ENCODE measurements at places on chromosomes 5 and 9.

DNA sequence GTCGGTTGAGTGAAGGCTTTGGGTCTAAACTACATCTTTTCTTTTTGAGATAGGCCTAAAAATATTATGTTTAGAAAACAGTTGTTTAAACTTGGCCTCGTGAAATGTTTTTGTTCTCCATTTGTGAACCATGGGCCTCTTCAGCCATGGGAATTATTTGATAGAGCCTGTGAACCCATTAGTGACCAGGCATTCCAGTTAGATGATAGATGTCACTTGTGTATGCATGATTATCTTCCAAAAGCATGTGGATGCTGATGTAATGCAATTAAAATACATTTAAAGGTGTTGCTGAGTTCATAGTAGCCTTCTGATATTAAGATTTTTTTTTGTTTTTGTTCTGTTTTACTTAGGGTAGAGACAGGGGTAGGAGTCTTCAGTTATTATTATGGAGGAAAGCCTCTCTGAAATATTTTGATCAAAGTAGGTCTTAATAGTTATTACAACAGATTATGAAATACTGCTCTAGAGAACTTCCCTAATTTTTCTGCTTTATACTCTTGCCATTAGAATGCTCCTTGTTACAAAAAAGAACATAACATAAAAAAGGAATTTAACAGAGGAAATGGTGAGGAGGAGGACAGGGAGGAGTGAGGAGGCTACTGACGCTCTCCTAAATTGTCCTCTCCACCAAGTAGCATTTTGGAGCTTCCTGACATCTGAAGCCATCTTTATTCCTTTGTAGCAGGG is 32.9 kb downstream of the CPEB4 start:
- DNase-seq, result no peak

GRCh38 chr5:150342583-150342982 is 14.9 kb upstream of the TCOF1 start:
- no peak for DNase-seq

- no peak for DNase-seq
Observed at GRCh38 chr5:16852251-16853005, 83.7 kb downstream of the MYO10 start.

- DNase-seq, result no peak
Observed at GRCh38 chr9:105678163-105678562, 15.9 kb downstream of the TAL2 start.

GRCh38 chr9:110048403-110048975 is 159.5 kb downstream of the C9orf152 start:
- peak; percentile 57 for DNase-seq

- DNase-seq, result no peak
Observed at GRCh38 chr5:143183989-143184388, 219.5 kb downstream of the NR3C1 start.

DNA sequence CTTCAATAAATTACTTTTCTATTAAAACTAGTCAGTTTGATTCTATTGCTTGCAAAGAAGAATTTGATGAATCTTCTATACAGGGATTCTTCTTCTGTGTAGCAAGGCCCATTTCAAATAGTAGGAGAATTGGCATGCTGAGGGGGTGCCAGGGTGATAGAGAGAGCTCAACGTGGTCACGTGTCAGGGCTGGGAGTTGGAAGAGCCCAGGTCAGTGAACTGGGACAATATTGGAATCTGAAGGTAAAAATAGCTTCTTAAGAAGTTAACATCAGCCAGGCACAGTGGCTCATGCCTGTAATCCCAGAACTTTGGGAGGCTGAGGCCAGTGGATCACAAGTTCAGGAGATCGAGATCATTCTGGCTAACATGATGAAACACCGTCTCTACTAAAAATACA is 64.1 kb upstream of the TLE1 start:
- no peak for DNase-seq

DNA sequence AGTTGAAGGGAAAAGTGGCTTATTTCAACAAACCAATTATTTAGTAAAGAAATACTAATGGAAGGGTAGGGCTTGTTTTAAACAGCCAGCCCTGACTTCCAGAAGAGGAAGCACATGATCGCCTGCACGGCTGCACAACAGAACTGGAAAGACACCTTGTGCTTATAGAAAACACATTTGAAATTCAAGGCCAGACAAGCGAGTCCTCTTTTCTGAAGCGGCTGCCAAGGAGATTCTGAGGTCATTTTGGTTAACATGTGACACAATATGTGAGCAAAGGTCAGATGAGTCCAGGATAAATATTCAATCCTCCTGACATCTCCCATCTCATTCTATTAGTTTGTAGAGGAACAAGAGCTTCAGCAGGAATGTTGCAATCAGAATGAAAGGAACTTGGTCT is 461.4 kb upstream of the ST8SIA4 start:
- no peak for DNase-seq

- no peak for DNase-seq
Observed at GRCh38 chr5:146947181-146947941, 68.8 kb upstream of the PPP2R2B start.

DNA sequence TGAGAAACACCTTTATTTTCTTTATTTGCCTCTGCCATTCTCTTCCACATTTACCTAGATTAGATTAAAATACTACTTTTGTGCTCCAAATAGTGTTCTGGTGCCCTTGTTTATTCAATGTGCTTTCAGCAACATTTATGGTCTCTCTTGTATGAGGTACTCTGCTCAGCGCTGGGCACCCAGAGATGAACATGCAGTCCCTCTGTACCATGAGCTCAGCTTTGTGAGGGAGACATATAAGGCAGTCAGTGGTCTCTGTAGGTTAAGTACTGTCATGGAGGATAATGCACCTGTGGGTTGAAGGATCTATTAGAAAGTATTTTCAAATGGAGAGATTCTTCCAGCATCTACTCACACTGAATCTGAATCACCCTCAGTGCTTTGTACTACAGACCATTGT is 176.5 kb downstream of the TAF11L14 start:
- no peak for DNase-seq

- DNase-seq, result no peak
Observed at GRCh38 chr5:3265936-3266335, 329.7 kb upstream of the IRX1 start.

DNA sequence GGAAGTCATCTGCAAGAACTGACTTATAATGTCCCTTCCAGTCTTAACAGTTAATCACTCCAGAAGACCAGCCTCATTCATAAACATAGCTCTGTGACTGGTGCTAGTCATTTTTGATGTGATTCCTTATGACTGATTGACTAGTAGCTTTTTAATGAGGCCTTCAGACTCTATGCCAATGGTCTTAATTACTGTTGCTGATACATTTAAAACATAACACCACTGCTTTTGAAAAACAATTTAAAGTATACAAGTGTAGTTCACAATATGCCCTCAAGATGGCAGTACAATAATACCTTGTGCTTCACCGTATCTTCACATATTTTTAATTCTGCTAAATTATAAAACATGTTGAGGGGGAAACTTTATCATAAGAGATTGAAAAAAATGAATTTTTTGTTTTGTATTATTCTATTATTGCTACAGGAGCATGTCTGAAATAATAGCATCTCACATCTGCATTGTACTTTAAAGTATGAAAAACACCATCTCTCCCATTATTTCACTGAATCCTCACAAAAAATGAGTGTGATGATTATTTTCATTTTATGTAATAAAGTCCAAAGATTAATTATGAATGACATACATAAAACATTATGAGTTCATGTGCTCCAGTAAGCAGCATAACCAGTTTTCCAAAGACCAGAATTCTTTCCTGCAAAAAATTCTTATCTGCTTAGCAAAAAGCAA is 55.2 kb upstream of the SHISAL2B start:
- no peak for DNase-seq

DNA sequence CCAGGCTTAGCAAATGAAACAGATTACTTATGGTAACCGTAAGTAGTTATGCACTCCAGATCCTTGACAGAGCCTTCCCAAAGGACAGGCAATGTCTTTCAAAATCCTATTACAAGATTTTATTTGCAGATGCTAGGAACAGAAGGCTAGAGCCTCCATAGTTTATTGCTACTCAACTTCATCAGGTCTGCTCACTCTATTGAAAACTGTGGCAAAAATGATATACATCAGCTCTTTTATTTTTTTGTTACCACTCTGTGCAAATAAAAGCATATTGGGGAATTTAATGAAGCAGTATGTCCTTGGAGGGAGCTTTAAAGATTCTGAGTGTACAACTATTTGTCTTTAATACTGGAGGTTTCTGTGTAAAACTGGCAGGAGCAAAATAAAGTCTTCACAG is 46.5 kb downstream of the SLC44A1 start:
- no peak for DNase-seq

- DNase-seq, result no peak
Observed at GRCh38 chr5:17412760-17413671, 85.0 kb upstream of the TAF11L2 start.

GRCh38 chr9:89160806-89161205 is 17.8 kb downstream of the SHC3 start:
- DNase-seq, result no peak

DNA sequence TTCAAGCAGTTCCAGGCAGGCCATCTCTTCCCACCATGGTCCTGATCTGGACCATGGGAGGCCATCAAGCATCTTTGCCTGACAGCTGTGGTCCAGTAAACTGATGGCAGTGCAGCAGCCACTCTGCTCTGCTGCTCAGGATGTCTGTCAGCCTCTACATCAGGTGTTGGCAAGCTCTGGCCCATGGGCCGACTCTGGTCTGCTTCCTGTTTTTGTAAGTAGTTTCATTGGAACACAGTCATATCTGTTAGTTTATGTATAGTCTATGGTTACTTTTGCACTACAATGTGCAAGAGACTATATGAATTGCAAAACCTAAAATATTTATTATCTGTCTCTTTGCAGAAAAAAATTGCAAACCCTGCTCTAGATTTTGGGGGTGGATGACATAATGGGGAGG is 225.0 kb downstream of the KCTD16 start:
- DNase-seq, result no peak

DNA sequence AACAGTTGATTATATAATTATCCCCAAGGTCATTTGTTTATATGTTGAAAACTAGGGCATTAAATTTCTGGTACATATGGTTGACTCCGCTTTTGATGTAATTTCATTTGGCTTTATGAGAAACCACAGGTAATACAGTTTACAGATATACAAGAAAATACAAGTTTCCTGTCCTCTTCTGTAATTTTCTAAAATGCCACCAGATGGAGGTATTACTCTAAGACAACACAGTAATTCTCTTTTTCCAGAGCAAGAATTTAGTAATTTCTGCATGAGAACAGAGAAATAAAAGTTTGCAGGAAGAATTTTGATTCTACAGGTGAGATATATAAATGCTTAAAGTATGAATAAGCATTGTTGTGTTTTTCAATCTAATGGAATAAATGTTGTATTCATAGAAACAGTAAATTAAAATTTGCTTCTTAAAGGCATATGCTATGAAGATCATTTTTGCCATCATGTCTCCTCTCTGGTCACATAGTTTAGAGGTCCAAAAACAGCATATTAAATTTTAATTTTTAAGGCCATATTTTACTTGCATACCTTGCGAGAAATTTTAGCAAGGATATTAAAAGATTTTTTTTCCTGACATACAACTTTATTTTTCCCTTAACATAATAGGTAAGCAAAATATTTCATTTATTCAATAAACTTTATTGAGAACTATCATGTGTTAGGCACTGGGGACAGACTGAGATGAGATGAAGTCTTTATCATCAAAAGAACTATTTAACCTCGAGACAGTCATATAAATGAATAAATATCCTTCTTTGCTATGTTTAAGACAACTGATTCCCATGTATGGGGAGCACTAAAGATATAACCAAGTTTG is 22.7 kb downstream of the CHD1 start:
- DNase-seq, result no peak

DNA sequence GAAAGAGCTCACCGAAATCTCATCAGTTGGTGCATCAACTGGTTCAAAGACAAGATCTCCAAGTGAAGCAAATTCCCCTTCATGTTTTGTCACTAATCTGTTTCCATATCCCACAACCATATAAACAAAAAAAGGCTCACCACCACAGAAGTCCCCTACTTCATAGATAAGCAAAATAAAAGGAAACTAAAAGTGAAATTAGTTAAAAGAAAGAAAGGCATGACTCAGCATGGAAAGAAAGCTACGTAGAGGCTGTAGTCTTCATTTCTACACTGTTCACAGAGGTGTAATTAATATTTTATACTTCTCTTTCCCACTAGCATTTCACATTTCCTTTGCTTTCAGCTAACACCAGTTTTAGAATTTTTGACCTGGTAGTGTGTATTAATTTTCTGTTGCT is 208.0 kb downstream of the CYLC2 start:
- DNase-seq, result no peak

DNA sequence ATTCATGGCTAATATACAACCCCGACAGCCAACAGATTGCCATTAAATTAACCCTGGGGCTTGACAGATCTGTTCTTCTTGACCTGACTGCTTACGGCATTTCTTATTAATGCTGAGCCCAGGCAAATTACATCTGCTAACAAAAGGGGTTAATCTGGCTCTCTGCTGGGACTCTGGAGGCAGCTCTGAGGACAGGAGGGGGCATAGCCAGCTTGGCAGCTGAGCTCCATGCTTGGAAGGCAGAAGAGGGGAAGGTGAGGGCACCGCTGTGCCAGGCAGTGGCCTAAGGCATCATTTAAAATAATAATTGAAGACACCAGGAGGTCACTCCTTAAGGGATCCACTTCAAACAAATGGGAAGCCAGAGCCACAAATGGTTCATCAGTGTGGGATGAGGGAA is 126.0 kb upstream of the GPR151 start:
- no peak for DNase-seq

GRCh38 chr9:82117026-82117811 is 128.6 kb downstream of the SPATA31D1 start:
- no peak for DNase-seq

GRCh38 chr5:38465061-38465460 is 91.4 kb downstream of the LIFR start:
- DNase-seq, result no peak

DNA sequence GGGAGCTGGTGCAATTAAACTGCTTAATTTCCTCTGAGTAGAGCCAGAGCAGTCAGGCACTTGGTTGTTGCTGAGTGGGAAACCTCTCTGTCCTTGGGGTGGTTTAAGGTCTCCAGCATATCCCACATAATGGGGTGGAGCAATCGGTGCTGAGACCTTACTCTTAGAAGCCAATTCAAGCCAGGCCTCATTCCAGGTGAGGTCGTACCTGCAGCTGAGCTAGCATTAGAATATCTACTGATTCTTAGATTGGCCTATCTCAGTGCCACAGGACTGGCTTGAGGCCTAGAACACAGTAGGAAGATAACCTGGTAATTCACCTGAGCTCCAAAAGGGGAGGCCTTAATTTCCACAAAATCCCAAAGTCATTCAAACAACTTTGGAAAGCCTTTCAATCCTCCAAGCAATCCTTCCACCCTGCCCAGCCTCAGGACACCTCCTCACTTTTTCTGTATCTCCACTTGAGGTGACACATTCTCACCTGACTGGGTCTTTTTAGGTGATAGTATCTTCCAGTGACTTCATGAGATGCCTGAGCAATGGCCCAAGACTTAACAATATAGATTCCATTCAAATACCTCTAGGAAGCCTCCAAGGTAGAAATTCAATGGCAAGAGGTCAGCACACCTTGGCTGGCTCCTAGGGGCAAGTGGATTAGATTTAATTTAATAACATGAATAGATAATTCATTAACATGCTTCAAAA is 91.0 kb downstream of the FEM1C start:
- no peak for DNase-seq

DNA sequence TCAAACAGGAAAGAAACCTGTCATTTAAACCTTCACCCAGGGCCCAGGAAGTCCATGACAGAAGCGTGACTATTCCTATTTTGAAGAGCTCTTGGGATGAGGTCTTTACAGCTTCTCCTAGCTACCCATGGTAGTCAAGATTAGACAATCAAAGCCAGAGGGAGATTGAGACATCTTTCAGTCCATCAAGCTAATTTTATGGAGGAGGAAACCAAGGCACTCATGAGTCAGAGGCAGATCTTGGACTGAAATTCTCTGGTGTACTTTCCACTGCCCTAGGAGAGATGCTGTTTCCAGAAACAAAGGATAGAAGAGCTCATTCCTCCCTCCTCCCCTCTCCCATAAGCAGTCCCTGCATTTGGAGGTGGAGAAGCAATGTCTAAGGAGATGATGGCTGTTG is 9.2 kb downstream of the TNFSF8 start:
- no peak for DNase-seq

Data from stimulated activated CD8-positive, alpha-beta memory T cell treated with anti-CD3 and anti-CD28 coated beads, Interleukin-2, amount 100 ng/mL, for 1 hour (primary cell).